ENCODE measurements at places on chromosomes 6 and 20. TPM values are rescaled to one million over a fixed set of nuclear protein-coding genes. Genes with fewer than 3 reads are reported as not detected.

DNA sequence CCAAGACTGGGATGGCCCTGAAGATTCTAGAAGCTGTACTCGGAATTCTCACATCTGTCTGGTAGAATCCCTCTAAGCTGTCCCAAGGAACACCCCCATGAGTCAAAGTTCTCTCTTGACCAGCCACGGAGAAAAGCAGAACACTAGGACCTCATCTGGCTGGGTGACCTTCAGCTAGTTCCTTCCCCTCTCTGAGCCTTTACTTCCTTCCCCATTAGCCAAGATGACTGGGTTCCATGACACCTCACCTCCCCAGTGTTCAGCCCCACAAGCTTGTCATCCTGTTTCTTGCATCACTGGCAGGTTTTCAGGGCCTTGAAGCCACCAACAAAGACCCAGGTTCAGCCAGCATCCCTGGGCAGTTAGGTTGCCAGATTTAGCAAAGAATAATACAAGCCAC lies 47.8 kb downstream of the MAFB start:
- DNase-seq: no peak

GRCh38 chr6:131225959-131226358 lies 90.7 kb downstream of the AKAP7 start:
- no peak for DNase-seq

- no peak for DNase-seq
Measured at GRCh38 chr6:20364327-20364726, 37.4 kb upstream of the E2F3 start.

- no peak for DNase-seq
Measured at GRCh38 chr20:19824861-19825260, 66.8 kb downstream of the RIN2 start.

DNA sequence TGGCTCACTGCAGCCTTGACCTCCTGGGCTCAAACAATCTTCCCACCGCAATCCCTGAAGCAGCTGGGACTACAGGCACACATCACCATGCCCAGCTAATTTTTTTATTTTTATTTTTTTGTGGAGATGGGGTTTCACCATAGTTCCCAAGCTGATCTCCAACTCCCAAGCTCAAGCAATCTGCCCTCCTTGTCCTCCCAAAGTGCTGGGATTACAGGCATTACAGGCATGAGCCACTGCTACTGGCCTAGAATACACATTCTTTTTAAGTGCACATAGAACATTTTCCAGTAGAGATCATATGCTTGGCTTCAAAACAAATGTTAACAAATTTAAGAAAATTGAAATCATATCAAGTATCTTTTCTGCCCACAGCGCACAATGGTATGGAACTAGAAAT lies 176.8 kb upstream of the MARCKS start:
- no peak for DNase-seq

DNA sequence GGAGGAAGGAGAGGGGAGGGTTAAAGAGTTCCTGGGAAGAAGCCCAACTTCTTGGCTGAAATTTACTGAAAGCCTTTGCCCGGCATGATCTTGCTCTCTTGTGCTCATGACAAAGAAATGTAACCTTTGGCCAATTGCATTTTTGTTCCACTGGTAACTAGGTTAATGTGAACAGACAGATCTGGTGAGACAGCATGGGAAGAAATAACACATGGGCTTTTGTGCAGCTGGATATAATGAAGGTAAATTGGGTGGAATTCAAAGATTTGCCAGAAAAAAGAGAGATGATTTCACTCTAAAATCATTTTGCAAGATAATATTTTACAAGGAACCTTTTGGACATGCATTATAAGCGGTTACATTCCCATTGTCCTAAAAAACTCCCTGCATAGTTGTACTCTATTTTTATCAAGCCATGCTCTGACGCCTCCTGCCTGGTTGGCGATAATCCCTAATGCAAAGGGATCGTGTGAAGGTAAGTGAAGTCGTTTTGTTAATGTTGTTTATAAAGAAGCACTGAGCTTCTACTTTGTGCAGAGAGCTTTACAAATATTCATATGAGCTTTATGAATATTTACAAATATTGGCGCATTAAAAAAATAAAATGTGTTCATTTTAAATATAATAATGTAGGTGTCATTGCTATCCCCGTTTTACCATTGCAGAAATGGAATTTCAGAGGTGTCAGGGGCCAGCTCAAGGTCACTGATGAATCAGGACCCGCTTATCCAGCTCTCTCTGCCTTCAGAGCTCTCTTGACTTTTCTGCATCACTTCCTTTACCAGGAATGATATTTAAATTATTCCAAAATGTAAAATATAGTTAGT lies 161.3 kb upstream of the AGPAT4 start:
- no peak for DNase-seq

DNA sequence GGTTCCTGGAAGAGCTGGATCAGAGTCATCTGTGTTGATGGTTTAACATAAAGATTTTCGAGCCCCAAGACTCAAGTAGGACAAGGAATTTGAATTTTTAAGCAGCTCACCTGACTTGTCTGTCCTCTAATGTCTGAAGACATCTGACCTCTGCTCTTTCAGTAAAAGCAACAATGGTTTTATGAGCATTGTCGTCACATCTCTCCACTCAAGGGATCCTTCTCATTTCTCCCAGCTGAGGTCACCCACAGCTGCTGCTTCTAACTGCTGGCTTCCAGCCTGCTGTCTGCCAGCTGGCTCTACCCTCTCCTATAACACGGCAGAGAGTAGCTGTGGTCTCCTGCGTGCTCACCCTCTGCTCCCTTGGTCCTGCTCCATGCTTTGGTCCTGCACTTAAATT lies 24.7 kb upstream of the HDAC2 start:
- DNase-seq: peak; percentile 61

DNA sequence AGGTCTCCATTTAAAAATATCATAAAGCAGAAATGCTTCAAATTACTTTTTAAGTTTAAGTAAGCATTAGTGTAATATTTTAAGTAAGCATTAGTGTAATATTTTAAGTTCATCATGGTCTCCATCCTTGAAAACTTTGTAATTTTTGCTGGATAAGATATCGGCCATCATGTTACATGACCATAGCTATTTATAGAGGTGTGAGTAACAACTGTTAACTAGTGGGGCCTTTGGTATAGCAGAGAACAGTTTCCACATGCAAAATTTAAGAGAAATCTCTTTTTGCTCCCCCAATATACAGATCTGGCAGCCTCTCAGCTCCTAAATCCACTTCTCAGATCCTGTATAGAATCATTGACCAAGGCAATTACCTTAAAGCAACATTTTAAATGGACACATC lies 468 bp downstream of the TRDN start:
- no peak for DNase-seq

GRCh38 chr6:53441035-53441493 lies 92.3 kb upstream of the ELOVL5 start:
- DNase-seq: no peak

GRCh38 chr20:51495921-51496545 lies 46.5 kb downstream of the NFATC2 start:
- DNase-seq: no peak

- DNase-seq: peak; percentile 86
Measured at GRCh38 chr6:163585932-163586437, 171.5 kb downstream of the QKI start.

GRCh38 chr6:43283905-43284304 lies 14.2 kb upstream of the SLC22A7 start:
- DNase-seq: no peak

The DSP gene
- 0.40 TPM for total RNA-seq

The TBCC gene
- total RNA-seq: 26.9 TPM

The NSFL1C gene
- 130 TPM for total RNA-seq

The MATN4 gene
- total RNA-seq: not detected

The GGT7 gene
- 12.8 TPM for total RNA-seq

The OR2B6 gene
- total RNA-seq: not detected

The BACH2 gene
- total RNA-seq: 16.9 TPM

The PRDM1 gene
- 2.0 TPM for total RNA-seq

The POM121L2 gene
- not detected for total RNA-seq

The THEMIS gene
- 0.17 TPM for total RNA-seq

The TRAPPC3L gene
- total RNA-seq: not detected

The TTK gene
- total RNA-seq: not detected

The MAP3K5 gene
- total RNA-seq: 7.1 TPM
